ENCODE measurements at places on chromosomes 13 and 19.

- no peak for DNase-seq
Measured at GRCh38 chr13:95440441-95441088, 112.0 kb upstream of the CLDN10 start.

- DNase-seq, result no peak
Measured at GRCh38 chr13:32173881-32174280, 141.3 kb downstream of the ZAR1L start.

DNA sequence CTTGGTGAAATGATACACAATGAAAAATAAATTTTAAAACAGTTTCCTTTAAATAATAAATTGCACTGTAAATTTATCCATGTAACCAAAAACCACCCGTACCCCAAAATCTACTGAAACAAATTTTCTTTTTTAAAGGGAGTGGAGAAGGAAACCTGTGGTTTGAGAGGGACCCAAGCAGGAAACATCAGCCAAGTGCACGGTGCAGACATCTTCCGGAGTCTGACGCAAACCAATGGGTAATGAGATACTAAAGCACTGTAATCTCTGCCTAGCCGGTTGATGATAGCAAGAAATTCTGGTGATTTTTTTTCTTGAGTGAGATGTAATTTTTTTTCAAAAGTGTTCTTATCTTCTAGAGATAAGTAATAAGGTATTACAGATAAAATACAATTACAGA is 115.4 kb downstream of the ABCC4 start:
- DNase-seq, result no peak

DNA sequence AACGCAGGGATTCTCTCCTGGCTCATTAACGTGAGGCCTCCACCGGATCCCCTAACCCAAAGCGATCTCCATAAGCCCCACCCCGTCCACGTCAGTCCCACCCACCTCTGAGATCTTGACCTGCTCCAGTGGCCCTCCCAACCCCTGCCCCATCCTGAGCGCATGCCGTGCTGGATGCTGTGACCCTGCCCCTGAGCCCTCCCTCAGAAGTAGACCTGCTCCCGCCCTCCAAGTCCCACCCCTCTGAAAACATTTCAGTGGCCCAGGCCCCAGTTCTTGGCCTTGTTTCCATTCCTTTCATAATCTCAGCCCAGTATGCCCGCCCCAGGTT is 19.9 kb downstream of the LMTK3 start:
- DNase-seq, result no peak

DNA sequence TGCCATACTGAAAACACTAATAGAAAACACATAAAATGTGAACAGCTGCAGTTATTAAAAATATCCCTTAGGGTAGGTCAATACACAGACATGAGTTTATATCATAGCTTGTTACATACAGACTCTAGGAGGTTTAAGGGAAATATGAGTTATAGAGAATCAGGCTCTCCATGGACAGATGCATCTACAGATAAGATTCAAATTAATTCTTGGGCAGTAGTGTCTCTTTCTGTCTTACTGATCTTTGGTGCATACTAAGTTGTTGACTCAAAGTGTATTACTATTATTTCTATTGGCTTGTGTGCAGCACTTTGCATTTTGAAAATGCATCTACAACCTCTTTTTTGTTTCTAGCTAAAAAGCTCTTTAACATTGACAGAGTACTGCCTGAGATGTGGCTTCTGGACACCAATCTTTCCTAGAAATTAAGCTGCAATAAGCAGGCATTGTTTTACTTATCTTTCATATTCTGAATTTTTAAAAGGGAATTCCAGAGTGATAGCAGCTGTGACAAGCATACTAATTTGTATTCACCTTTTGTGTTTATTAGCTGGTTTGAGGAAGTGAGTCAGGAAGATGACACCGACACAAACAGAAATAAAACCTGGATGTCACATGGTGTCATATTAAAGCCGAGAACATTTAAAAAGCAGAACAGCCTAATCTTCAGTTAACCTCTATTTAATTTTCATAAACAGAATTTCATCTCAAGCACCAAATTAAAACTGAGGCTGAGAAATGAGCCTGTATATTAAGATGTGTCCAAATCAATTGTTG is 399.0 kb downstream of the PCDH9 start:
- DNase-seq, result peak; percentile 47

DNA sequence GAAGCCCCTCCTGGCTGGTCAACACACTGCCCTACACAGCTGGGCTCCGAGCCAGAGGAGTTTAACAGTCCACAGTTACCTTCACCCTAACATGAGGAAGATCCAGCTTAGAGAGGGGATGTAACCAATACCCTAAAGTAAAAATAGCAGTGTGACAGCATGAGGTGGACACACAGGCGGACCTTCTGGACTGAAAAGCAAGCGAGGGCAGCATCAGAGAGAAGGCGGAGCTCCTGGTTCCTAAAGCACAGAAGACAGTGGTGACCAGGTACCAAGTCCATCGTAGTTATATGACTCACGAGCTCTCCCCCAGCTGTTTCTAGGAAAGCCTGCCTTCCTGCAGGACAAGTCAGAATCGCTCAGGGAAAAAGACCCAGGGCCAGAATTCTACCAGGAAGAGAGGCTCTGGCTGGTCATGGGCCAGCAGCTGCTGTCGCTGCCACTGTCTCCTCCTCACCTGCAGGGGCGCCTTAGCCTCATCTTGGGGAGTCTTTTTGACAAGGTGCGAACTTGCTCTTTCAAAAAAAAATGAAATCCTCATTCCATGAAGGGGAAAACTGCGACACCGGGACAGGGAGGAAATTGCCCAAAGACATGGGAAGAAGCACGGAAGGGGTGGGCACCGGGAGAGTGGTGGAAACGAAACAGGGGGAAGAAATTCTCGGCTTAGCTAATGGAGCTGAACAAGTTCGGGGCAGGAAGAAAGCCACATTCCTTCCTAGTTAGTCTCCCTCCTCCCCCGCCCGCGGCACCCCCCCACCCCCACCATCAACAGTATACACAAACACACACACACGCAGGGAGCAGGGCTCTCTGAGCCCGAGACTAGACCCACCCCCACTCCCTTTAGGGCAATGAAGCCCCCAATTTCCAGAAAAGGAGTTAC is 1.7 kb downstream of the ELL start:
- DNase-seq, result peak; percentile 4

DNA sequence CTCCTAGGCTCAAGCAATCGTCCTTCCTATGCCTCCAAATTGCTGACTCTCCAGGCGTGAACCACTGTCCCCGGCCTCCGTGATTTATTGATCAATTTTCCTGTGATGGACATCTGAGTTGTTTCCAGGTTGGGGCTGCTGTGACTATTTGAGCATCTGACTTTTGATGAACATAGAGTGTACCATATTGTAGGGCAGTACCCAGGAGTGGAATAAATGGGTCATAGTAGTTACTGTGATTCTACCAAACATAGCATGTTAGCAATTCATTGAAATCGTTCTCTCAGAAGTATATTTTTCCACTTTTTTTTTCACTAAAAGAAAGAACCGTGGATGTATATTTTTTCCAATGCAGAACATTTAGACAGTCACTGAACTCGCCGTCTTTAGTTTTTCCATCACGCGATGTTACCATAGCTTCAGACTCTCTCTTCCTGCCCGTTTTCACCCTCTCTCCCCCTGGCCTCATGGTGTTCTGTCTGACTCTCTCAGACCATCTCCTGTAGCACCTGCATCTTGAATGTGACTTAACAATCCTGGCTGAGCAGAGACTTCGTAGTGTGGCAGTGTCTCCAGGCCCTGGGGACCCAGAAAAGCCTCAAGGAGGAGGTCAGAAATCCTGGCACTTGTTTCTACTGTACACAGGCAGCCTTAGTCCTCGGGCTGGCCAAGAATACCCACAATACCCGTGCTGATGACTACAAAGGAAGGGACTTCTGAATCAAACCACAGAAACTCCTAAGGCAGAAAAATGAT is 3.2 kb upstream of the RASGRP4 start:
- no peak for DNase-seq

- DNase-seq, result peak; percentile 49
Measured at GRCh38 chr13:104773775-104774174, 1707.6 kb upstream of the SLC10A2 start.

DNA sequence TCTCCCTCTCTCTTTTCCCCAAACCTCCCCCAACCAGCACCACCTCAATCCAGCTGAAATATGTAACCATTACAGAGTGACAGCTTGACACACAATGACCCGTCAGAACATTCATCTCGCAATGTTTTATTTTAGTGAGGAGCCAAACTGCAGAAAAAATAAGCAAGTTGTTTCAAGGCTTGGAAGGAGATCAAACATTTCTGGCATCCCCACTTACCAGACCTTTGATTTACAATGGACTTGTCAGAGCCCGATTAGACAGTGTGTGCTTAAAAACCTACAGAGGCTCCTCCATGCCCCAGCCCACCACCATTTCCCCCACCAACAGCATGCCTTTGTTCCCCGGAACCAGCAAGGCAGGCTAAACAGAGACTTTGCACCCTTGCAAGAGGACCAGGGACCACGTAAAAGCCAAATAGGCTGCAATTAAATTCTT is 382.8 kb upstream of the ZNF507 start:
- DNase-seq, result no peak

DNA sequence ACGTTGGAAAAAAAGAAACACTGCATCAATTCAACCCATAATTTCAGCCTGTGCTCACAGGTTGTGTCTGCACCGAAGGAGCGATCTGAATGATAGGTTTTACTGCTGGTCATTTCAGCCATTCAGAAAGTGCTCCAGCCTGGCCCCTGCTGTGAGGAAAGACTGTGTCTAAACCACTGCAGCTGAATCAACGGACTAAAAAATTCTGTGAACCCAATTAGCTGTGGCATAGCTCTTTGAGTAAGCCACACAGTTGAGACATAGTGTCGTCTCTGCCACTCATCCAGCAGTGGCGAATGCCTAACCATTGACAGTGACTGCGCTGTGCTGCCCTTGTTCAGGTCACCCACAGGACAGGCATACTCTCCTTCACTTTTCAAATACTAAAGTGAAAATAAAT is 179.8 kb downstream of the COG6 start:
- no peak for DNase-seq

- DNase-seq, result no peak
Measured at GRCh38 chr19:4225885-4226284, 3.4 kb upstream of the EBI3 start.

DNA sequence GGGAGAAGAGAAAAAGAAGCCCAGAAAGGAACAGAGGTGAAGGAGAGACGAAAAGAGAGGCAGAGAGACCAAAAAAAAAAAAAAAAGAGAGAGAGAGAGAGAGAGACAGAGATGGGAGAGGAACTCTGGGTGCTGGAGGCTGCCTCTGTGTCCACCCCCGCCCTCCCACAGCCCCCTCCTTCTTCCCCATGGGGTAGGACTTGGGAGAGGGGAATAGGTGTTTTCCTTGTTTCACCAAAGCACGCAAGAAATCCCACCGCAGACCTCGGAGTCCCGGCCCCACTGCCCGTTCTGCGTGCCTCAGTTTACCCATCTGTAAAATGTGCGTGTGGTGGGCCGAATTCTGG is 4.9 kb downstream of the ONECUT3 start:
- no peak for DNase-seq

Measured in NCI-H526 treated with DMSO at 0.1 percent for 48 hours (cell line).